SHP77 treated with DMSO at 0.1 percent for 48 hours (cell line): ENCODE measurements at places on chromosomes 5 and 9.

GRCh38 chr5:129069292-129069691, 25.3 kb upstream of the ISOC1 start:
- no peak for DNase-seq

- no peak for DNase-seq
Observed at GRCh38 chr5:137605411-137605810, 106.3 kb upstream of the SPOCK1 start.

DNA sequence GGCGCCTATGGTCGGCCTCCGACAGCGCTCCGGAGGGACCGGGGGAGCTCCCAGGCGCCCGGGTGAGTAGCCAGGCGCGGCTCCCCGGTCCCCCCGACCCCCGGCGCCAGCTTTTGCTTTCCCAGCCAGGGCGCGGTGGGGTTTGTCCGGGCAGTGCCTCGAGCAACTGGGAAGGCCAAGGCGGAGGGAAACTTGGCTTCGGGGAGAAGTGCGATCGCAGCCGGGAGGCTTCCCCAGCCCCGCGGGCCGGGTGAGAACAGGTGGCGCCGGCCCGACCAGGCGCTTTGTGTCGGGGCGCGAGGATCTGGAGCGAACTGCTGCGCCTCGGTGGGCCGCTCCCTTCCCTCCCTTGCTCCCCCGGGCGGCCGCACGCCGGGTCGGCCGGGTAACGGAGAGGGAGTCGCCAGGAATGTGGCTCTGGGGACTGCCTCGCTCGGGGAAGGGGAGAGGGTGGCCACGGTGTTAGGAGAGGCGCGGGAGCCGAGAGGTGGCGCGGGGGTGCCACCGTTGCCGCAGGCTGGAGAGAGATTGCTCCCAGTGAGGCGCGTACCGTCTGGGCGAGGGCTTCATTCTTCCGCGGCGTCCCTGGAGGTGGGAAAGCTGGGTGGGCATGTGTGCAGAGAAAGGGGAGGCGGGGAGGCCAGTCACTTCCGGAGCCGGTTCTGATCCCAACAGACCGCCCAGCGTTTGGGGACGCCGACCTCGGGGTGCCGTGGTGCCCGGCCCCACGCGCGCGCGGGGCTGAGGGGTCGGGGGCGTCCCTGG, 561 bp downstream of the DAPK1 start:
- DNase-seq: no peak

GRCh38 chr5:39208471-39208870, 10.9 kb downstream of the FYB1 start:
- no peak for DNase-seq

DNA sequence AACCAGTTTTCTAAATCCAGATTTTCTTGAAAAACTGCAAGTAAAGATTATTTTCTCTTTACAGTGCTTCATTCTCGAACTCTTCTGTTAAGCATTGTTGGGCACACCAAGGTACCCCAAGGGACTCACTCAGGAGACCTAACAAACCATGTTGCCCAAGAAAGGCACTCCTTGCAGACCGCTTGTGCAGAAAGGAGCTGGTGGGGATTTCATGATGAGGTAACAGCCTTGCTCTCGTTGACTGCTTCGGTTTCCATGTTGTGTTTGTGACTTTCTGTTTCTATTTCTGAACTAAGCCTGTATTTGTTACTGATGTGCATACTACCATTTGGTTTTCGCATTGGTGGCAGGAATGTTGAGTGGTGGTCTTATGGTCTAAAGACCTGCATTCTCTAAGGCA, 266.6 kb upstream of the DAP start:
- no peak for DNase-seq

DNA sequence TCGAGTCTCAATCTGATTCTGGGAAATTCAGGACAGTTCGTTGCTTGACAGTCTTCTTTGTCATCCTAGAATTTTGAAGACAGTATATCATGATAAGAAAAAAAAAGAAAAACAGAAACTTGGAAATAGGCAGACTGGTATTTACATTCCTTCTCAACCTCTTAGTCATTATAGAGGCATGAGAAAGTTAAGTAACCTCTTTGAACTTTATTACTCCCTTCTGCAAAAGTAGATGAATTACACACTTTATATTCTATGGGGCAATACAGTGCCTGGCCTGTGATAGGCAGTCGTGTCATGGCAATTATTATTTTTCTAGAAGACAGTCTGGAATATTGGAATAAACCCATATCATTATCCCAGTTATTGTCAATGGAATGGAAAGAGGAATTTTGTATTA, 828.9 kb downstream of the TLR4 start:
- DNase-seq: no peak

DNA sequence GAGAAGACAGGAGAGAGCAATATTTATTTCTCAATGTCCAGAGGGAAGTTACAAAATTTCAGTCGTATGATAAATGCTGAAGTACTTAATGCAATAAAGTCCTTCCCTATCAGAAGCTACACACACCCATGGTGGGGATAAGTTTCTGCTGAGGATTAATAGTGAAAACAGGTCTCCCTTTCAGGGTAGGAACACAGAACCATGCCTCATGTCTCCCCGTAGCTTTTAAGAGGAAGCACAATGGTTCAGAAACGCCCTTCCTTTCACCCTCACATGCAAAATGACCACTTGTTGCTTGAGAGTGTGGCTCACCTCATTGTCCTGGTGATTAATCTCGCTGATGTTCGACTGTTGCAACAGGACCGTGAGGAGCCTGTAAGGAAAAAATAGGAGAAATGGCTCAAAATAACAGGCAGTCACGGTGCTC, 73.6 kb downstream of the ANKRD55 start:
- DNase-seq: no peak

- DNase-seq: no peak
Observed at GRCh38 chr5:66843065-66843464, 246.9 kb downstream of the MAST4 start.

GRCh38 chr9:86330186-86330585, 24.0 kb downstream of the TUT7 start:
- no peak for DNase-seq
